ENCODE measurements at places on chromosomes 7 and 10. TPM values are rescaled to one million over a fixed set of nuclear protein-coding genes. Genes with fewer than 3 reads are reported as not detected.

GRID2IP gene
- total RNA-seq: 0.74 TPM

LRRD1 gene
- 0.74 TPM for total RNA-seq

FEZF1 gene
- total RNA-seq: 0.25 TPM

ATOH7 gene
- total RNA-seq: 0.49 TPM

PTEN gene
- total RNA-seq: 147 TPM

NCF1 gene
- total RNA-seq: not detected

SRRM3 gene
- total RNA-seq: 8.1 TPM

All from temporal lobe (tissue), 4 donors.